Colonic mucosa (tissue), 4 donors: ENCODE measurements at places on chromosomes 11 and 22. TPM values are rescaled to one million over a fixed set of nuclear protein-coding genes. Genes with fewer than 3 reads are reported as not detected.
A peak's percentile ranks its signal among the peaks of the same experiment; 100 is the strongest.

TENM4 gene
- 0.48 TPM for total RNA-seq

OR5AR1 gene
- total RNA-seq = not detected

CHADL gene
- 1.8 TPM for total RNA-seq

OR51B4 gene
- total RNA-seq = not detected

BAIAP2L2 gene
- 76.6 TPM for total RNA-seq

ZDHHC8 gene
- total RNA-seq = 34.1 TPM

INS gene
- total RNA-seq = not detected

SLC6A5 gene
- total RNA-seq = not detected

DKK3 gene
- 19.6 TPM for total RNA-seq

DNA sequence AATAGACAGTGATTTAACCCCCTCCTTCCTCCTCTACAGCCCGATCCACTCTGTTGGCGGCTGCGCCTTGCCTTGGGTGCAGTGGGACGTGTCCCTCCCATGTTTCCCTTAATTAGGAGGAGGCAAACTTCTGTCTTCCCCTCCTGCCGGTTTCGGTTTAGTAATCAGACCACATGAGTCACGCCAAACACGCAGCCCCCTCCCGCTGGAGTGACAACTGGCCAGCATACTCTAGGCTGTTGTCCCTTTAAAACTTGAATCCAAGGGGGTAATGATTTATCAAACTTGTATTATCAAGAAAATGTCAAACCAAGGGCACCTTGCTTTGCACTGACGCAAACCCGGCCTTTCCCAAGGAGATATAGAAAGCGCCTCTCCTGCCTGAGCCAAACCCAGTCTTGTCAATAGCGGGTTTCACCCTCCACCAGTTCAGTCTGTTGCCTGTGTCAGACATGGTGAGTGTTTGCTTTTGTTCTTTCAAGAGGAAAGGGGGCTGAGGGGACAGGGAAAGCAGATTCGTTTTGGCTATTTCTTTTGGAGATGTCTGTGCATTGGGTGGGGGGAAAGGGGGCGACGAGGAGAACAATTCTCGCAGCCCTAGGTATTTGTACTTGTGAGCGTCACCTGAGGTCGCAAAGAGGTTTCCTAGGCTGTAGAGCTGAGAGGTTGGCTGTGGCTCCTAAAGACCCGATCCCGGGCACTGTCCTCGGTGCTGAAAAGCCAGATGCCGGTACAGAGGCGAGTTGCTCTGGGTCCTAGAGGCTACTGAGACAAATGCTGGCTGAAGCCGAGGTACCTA, at the start of gene SLC6A5:
Gene SLC6A5, plus strand, starts transcription at position 388 of the 799 bp plus-strand sequence. Its CDS starts 65 bp downstream, at position 453.
- H3K27ac ChIP-seq = no peak within 1 kb of the TSS
- no peak within 1 kb of the TSS for H3K4me3 ChIP-seq
- no peaks in the 10 kb centered on the region for H3K4me1 ChIP-seq
- no peaks in the 10 kb centered on the region for H3K36me3 ChIP-seq
- H3K27me3 ChIP-seq = peaks cover 84% of the 10 kb centered on the region
- no peak for DNase-seq

DNA sequence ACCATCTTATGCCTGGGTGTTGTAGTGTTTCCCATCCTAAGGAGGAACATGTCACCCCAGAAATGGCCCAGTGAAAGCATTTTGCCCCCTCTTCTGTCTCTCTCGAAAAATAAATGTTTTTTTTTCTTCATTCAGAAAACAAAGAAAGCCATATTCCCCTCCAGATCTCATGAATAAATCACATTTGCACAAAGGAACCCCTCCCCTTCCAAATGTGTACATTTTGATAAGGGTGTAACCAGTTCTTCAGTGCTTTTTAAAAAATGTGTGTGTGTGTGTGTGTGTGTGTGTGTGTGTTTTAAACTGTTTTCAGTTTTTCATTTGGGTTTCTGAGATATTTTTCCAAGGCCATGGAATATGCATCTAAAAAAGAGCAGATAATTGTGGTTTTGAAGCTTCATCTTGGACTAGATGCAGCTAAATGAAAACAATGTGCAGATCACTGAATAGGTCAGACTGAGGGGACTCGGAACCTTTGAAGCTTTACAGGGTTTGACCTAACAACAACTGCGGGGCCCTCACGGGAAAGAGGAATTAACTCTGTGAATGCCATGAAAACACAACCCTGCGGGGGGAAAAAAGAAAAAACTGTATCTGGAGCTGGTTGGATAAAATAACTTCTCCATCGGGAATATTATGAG, 76.4 kb downstream of the YAP1 start:
- no peak overlapping the region for H3K4me3 ChIP-seq
- no peaks in the 10 kb centered on the region for H3K4me1 ChIP-seq
- no peak for DNase-seq
- no peak overlapping the region for H3K27ac ChIP-seq

DNA sequence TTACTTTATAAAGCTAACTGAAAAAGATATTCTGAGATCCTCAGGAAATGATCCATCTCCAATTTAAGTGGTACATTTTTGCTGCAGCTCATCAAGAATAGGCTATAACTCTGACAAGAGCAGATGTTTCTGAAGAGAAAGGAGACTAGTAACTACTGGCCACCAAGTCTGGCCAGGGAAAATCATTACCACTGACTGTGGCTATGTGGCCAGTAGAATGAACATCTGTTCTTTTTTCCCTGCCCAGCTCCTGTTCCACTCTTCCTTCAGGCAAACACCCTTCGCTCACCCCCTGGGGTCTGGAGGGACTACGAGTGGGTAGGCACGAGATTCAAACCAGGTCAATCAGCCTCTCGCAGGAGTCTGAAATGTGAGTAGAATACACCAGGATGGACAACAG, 23.9 kb downstream of the TMEM123 start:
- H3K4me1 ChIP-seq = peaks cover 6% of the 10 kb centered on the region
- no peaks in the 10 kb centered on the region for H3K27me3 ChIP-seq
- no peak overlapping the region for H3K4me3 ChIP-seq
- H3K36me3 ChIP-seq = no peaks in the 10 kb centered on the region
- DNase-seq = no peak
- H3K27ac ChIP-seq = no peak overlapping the region

DNA sequence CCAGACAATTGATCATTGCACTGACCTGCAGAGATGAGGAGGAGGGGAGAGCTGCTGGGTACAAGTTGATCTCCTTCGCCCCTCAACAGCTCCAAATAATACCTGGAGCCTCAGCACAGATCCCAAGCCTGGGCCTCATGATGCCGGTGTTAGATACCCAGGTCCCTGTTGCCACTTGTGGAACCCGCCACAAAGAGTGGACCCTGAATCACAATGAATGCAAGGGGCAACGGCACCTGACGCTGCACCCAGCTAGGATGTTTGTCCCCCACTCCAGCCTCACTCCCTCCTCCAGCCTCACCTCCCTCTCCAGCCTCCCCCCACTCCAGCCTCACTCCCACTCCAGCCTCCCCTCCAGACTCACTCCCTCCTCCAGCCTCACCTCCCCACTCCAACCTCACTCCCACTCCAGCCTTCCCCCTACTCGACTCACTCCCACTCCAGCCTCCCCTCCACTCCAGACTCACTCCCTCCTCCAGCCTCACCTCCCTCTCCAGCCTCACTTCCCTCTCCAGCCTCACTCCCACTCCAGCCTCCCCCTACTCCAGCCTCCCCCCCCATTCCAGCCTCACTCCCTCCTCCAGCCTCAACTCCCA, 879.0 kb downstream of the BRD1 start:
- H3K27me3 ChIP-seq = no peaks in the 10 kb centered on the region
- H3K27ac ChIP-seq = no peak overlapping the region

GRCh38 chr11:44949160-44950030, 1.3 kb downstream of the TP53I11 start:
- H3K27me3 ChIP-seq = no peaks in the 10 kb centered on the region
- H3K36me3 ChIP-seq = no peaks in the 10 kb centered on the region
- peak overlapping the region; percentile 95 for H3K27ac ChIP-seq
- peak overlapping the region; percentile 83 for H3K4me3 ChIP-seq
- DNase-seq = peak; percentile 72
- peaks cover 8% of the 10 kb centered on the region for H3K4me1 ChIP-seq

GRCh38 chr11:70532731-70533130, 134.4 kb downstream of the CTTN start:
- no peak overlapping the region for H3K27ac ChIP-seq
- H3K4me1 ChIP-seq = peaks cover 4% of the 10 kb centered on the region
- no peaks in the 10 kb centered on the region for H3K36me3 ChIP-seq
- H3K27me3 ChIP-seq = no peaks in the 10 kb centered on the region
- H3K4me3 ChIP-seq = no peak overlapping the region
- no peak for DNase-seq

GRCh38 chr11:441418-442274, at the start of gene ANO9:
ANO9 (minus strand) TSS chr11:442011; CDS start chr11:441926, 85 bp downstream.
- no peaks in the 10 kb centered on the region for H3K4me1 ChIP-seq
- no peaks in the 10 kb centered on the region for H3K27me3 ChIP-seq
- peak within 1 kb of the TSS; percentile 54 for H3K27ac ChIP-seq
- DNase-seq = peak; percentile 86

GRCh38 chr11:68565768-68566167, 105.2 kb downstream of the PPP6R3 start:
- H3K27ac ChIP-seq = no peak overlapping the region
- no peak overlapping the region for H3K4me3 ChIP-seq
- no peak for DNase-seq
- peaks cover 16% of the 10 kb centered on the region for H3K36me3 ChIP-seq

- no peak overlapping the region for H3K27ac ChIP-seq
- no peak overlapping the region for H3K4me3 ChIP-seq
- no peaks in the 10 kb centered on the region for H3K27me3 ChIP-seq
- no peaks in the 10 kb centered on the region for H3K4me1 ChIP-seq
- DNase-seq = peak; percentile 25
- no peaks in the 10 kb centered on the region for H3K36me3 ChIP-seq
Measured at GRCh38 chr11:88709567-88709966, 356.2 kb downstream of the GRM5 start.

DNA sequence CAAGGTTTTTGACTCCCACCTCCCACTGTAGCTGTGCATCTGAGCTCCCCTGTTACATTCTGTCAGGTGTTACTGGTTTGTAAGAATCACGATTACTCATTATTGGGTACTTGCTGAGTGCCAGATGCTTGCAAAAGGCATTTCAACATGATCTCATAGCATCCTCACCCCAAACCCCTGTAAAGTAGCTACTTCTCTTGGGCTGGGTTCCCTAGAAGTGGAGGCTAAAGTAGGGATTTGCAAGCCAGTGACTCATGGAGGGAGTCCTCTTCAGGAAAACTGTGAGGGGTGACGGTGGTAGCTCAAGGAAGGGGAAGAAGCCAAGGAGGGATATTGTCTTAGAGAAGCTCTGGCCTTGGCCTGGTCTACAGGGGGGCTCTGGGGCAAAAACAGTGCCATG, 78.6 kb downstream of the TIMP3 start:
- no peaks in the 10 kb centered on the region for H3K27me3 ChIP-seq
- H3K36me3 ChIP-seq = no peaks in the 10 kb centered on the region
- DNase-seq = no peak
- H3K27ac ChIP-seq = no peak overlapping the region
- H3K4me3 ChIP-seq = no peak overlapping the region

DNA sequence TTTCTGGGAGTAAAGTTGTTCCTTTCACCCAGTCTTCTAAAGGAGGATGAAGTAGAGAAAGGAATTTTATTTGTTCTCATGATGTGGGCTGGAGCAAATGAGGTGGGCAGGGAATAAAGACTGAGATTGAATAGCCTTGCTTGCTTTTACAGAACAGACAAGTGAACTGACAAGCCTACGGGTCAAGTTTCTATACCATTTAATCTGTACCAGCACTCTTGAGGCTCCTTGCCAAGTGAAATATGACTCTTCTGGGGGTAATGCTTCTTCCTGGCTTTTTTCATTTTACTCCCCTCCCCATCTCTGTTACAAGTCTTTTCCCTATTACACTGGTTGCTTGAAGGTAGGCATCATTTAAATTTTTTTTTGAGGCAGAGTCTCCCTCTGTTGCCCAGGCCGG, 54.8 kb downstream of the CSTPP1 start:
- H3K36me3 ChIP-seq = no peaks in the 10 kb centered on the region
- no peak overlapping the region for H3K27ac ChIP-seq
- no peaks in the 10 kb centered on the region for H3K4me1 ChIP-seq
- no peak for DNase-seq
- H3K4me3 ChIP-seq = no peak overlapping the region

DNA sequence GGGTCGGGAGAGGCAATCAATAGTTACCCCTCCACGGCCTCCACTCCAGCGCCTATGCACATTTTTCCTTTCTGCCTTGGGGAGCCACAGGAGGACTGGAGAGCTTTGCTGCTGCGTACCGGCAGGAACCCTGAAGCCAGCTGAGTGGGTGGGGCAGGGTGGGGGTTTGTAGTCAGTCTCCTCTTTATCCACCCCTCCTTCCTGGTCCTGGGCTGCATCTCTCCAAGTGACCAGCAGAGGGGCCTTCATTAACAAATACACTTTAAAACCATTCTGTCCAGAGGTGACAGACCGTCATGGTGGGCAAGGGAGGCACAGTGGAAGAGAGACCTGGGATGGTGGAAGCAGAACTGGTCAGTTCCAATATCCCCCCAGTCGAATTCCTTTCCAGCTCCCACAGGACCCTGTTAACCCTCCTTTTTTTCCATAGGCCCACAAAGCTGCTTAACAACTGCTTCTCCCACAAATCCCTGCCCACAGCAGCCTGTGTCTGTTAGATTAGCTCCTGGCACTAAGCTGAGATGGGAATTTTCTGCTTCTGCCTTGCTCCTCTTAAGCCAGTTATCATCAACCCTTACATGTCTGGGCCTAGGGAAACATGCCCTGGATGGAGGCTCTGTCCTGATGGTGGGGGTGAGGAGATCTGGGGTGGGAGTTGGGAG, 3.9 kb upstream of the ABCG4 start:
- H3K27ac ChIP-seq = no peak overlapping the region
- no peaks in the 10 kb centered on the region for H3K36me3 ChIP-seq
- peak; percentile 76 for DNase-seq
- no peaks in the 10 kb centered on the region for H3K4me1 ChIP-seq

GRCh38 chr11:33366918-33367317, 109.7 kb downstream of the HIPK3 start:
- H3K27me3 ChIP-seq = no peaks in the 10 kb centered on the region
- H3K4me3 ChIP-seq = no peak overlapping the region
- H3K4me1 ChIP-seq = no peaks in the 10 kb centered on the region

DNA sequence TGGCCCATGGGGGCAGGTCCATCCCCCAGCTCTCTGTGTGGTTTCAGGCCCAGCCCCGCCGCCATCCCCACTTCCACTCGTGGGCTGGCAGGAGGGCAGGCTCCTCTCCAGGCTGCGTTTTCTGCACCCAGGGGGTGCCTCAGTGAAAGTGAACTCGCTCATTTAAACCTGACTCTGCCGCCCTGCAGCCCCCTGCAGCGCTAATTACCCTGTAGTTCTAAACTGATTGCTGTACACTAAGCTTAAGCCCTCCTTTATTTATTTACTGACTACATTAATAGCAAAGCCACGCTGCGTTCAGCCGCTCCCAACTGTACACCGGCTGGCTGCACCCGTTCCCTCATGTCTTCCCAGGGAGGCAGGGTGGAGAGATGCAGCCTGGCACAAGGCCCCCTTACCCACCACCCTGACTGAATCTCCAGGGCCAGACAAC, 36.6 kb upstream of the NNMT start:
- DNase-seq = no peak
- H3K4me1 ChIP-seq = no peaks in the 10 kb centered on the region
- H3K27ac ChIP-seq = no peak overlapping the region
- no peaks in the 10 kb centered on the region for H3K27me3 ChIP-seq
